Caudate nucleus (tissue), 63 donors: ENCODE measurements at places on chromosomes 2 and 18.

- DNase-seq = no peak
These were observed 50.5 kb downstream of the RAMP1 start for GRCh38 chr2:237909801-237910475.

DNA sequence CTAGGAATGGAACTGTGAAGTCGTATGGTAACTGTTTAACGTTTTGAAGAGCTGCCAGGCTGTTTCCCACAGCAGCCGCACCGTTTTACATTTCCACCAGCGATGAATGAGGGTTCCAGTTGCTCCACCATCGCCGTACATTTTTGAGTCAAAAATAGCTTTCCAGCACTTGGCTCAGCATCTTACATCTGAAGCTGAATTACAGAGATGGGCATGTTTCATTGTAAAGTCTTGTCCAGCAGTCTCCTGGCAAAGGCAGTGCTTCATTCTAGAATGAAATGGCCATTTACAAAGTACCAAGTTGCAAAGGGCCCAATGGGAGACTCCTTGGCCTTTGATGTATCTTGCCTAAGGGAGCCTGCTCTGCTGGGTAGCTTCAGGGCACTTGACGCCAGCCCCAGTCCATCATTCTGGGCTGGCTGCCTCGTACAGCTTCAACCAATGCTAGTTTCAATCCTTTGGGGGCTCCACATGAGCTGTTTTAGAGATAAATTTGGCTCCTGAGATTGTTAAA is 45.1 kb downstream of the ATIC start:
- no peak for DNase-seq

GRCh38 chr2:74843899-74844298 is 10.0 kb downstream of the HK2 start:
- DNase-seq = no peak

DNA sequence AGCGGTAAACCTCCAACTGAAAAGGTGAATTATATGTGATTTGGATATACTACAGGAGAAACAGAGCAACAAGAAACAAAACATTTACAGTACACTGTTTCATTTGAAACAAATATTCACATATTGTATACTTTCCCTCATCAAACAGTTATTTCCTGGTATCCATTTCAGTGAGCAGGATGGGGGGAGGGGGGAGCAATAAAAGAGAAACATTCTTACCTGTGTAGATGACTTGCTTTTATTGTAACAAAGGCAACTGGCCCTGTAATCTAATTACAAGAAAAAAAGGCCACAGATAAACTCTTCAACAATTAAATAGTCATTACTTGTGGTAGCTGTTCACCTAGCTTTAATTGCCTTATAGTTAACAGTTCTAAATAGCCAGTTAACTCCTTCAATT is 3.9 kb upstream of the PPP1CB start:
- no peak for DNase-seq
